ENCODE measurements at places on chromosomes 6 and 20.
A peak's percentile ranks its signal among the peaks of the same experiment; 100 is the strongest.

DNA sequence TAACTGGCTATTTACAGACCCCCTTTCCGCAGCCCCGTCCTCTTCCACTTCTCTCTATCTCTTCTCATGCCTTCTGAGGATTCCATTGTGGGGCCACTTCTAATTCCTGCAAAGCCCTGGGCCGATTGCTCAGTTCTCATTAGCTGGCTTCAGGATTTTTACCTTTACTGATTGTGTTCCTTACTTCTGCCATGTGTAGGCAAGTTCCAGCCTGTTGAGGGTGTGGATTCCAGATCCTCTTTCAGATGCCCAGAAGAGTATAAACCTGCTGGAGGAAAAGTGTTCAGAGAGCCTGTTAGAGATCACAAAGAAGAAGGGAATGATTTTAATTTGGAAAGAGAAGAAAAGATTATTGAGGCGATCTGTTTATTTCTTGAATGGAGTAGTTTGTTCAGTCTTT is 5.4 kb downstream of the DSE start:
- DNase-seq = no peak

- DNase-seq = peak; percentile 60
Observed at GRCh38 chr6:56314683-56315523, 67.5 kb upstream of the COL21A1 start.

DNA sequence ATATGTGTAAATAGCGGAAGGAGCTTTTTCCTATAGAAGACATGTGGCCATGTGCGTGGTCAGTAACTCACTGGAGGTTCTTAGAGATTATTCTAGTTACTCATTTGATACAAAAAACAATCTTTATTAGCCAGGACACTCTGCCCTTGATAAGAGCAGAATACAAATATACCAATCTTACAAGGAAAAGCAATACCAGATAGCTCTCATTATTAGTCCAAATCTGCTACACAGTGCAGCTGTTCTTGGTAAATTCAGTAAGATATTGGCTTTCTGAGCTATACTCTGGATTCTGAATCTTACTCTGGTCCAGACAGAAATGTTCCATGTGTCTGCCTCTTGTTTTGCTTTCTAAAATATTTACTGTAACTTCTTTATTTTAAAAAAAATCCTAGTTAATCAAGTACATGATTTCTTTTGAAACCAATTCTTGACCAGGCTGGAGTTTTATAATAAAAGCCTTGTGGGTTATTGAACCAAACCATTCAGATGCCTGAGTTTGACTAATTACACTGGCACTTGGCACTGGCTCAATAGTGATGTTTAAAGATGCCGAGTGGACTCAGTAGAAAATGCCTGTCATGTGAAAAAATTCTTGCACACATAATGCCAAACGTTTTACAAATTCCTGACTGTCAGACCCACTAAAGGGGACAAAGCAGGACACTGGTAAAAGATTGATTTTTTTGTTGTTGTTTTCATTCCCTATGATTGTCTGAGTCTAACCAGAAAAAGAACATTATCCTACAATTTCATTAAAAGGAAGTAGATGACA is 242.8 kb upstream of the TCF21 start:
- DNase-seq = peak; percentile 57

DNA sequence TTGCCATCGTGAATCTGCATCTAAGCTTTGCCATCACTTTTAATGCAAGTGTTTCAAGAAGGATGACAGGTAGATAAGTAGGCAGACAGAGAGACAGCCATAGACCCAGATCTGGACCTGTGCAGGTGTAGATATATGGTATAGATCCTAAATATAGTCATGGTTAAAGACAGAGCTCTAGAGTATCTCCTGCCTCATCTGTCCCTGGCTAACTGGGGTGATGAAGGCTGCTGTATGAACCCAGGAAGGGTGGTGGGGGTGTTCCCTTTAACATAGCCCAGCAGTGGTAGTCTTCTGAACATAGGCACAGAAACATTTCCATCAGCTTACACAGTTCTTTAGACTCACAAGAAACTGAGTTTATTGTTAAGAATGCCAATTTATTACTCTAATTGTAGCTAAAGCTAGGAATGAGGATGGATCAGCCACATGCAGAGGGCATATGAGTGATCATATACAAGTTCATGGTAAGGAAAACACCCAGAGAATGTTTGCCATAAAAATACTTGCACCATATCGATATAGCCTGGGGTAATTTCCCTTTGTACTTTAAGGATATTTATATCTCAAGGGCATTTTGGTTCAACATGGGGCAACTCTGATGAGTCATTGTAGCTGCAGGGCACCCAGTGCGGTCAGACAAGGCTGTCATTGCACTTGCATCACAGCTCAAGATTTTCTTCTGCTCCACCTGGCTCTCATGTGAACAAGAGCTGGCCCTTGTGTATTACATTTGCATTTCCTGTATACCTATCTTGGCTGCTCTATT is 587.2 kb downstream of the EPM2A start:
- DNase-seq = peak; percentile 57

- DNase-seq = no peak
Observed at GRCh38 chr6:85285114-85285513, 164.8 kb upstream of the NT5E start.

DNA sequence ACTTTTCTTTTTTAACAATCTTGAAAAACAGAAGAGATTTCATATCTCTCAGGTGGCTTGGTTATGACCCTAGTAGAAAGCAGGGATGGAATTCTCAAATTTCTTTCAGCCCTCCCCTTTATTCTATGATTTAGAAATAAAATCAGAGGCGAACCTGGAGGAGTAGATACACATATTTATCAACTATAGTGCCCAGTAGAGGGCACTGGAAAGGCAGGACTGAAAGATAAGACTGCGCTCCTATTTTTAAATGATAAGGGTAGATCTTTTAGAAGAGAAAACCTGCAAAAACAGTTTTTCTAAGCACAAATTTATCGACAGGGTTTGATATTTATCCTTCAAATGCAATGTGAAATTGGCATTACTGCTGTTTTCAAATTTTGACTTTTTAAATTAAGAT is 1296.6 kb downstream of the EPHA7 start:
- no peak for DNase-seq

- peak; percentile 43 for DNase-seq
Observed at GRCh38 chr20:49712996-49713752, 504 bp downstream of the B4GALT5 start.

DNA sequence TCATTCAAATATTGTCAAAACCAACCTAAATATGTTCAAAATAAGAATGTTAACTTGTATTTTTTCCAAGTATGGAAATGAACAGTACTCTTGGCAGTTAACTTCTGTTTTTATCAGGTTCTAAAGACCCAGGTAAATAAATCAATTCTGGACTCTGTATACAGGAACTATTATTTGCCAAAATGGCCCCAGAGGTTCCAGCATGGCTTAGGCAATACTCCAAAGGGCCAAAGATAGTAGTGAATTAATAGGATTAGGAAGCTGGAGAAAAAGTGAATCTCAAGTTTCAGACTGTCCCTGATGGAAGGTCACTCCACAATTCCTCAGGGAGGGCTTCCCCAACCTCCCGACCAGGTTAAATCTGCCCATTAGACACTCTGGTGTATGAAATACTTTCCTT is 6.7 kb downstream of the BACH2 start:
- no peak for DNase-seq

DNA sequence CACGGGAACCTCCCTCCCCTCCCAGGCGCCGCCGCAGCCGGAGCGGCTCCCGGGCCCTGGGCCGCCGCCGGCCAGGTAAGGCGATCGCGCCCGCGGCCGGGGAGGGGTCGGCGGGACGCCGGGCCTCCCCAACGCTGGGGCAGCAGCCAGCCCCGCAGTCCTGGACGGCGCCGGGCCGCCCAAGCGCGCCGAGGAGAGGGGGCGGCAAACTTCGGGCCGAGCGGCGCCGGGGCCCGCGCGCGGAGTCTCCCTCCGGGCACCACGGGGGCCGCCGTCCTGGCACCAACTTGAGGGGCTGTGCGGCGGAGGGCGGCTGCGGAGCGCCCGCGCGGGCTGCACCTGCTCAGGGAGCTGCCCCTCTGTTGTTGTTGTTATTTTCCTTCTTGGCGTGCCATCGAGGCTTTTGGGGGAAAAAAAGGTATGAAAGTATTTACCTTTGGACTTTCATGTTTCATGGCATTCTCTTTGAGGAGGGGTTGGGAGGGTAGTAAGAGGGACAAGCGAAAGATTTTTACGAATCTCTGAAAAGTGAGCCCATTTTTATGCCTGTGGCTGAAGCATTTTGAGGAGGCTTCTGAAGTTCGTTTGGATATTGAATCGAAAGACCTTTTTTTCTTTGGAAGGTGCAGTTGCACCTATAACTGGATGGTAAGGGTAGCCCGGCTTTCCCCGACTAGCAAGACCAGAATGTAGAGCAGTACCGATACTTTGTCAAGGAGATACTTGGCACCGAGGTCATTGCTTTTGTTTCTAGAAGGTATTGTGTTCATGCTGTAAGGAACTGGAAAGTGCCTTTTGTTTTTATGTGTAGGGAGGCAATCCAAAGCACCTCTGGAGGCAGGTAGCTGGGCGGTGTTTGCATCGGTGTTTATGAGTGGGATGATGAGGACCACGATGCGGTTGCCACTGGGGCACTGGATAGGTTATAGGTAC is at the start of gene RNF182:
Gene RNF182 (plus strand): TSS at position 4 of the 933 bp plus-strand sequence. CDS start 52,168 bp downstream, outside the sequence.
- peak; percentile 92 for DNase-seq

GRCh38 chr6:36117658-36118549 is 12.4 kb upstream of the MAPK13 start:
- no peak for DNase-seq

GRCh38 chr20:62715201-62715600 is 6.6 kb downstream of the NTSR1 start:
- DNase-seq = no peak

DNA sequence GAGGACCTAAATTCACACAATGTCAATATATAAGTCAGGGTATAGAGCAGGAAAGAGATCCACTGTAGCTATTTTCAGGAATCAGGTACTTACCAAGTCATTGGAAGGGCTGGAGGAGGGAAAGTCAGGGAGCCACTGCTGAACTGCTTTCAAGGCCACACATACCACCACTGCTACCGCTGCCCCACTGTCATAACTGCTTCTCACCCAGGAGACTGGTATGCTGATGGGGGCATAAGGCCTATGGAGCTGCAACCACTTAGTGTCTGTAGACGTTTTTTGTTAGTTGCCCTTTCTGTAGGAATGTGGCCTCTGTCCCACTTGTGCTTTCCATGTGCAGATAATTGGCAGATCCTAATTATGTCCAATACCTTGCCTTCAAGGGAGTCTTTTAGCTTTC is 5.4 kb downstream of the SMAP1 start:
- no peak for DNase-seq

GRCh38 chr6:61606500-61606899 is 679.5 kb downstream of the KHDRBS2 start:
- DNase-seq = no peak

- DNase-seq = no peak
Observed at GRCh38 chr6:81682858-81683620, 69.4 kb downstream of the TENT5A start.

- DNase-seq = no peak
Observed at GRCh38 chr6:108989700-108990099, 104.9 kb downstream of the SESN1 start.

DNA sequence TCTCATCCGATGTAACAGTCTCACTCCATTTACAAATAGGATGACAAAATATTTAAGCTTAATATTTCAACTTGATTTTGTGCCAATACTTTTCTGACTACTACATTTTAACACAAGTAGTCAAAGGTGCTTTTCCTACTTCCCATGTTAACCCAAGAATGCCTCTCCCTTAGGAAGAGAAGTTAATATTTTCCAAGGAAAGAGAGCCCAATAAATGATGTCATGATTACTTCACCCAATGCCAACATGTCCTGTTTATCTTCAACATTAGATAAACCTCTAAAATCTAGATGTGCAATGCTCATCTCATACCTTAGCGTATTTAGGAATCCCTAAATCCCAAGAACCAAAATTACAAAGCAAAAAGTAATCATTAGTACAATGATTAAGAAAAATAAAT is 156.7 kb upstream of the TENT5A start:
- no peak for DNase-seq

- DNase-seq = no peak
Observed at GRCh38 chr20:5136096-5136495, 9.3 kb downstream of the CDS2 start.

GRCh38 chr6:168171673-168172353 is 92.8 kb upstream of the FRMD1 start:
- DNase-seq = no peak

DNA sequence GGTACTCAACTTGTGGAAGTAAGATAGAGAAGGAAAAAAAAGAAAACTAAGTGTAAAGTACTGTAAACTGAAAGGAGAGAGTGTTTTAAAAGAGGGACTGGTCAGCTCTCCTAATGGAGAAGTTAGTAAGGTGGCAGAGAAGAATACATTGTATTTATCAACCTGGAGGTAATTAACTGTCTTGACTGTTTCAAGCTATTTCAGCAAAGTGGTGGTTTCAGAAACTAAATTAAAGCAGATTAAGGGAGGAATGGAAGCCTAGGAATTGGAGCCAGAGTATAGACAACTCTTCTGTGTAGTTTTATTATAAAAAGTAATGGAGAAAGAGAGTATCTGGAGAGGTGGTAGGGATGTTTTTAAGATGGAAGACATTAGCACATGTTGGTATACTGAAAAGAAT is 2.7 kb upstream of the PHF10 start:
- no peak for DNase-seq

DNA sequence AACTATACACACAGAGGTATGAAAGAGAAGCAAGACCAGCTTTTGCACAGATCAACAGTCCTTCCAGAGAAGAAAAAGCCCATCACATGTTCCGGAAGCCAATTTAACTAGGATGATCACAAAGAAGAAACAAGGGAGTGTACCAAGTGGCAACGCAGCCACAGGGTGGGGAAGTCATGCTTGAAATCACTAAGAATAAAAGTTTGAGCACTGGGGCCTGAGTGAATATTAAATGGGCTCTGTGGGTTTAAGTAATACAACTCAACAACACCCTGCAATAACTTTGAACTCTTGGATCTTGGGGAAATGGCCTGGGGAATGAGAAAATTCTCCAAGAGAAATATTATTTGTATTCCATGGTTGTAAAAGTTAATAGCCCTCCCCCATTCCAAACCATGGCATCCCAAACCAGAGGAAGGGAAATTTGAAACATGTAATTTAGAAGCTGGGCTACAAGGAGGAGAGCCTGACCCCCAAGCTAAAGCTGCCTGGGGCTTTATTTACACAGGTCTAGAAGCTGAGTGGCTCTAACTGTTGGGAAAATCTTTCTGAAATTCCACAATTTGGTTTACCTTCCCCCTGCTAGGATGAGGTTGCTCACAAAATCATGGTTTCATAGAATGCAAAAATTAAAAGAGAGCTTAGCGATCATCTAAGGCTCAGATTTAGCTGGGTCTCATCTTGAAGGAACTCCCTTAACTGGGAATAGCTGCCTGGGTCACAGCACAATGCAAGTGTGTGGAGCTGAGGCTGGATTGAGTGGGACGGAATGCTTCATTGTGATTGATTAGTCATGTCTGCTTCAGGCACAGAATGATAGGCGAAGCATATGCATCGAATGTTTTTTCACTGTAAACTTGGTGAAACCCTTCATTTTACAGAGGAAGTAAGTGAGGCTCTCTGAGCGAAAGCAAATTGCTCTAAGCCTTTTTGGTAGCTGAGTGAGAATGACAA is 143.6 kb downstream of the BMP7 start:
- no peak for DNase-seq
